ENCODE measurements at places on chromosomes 7 and 10.

DNA sequence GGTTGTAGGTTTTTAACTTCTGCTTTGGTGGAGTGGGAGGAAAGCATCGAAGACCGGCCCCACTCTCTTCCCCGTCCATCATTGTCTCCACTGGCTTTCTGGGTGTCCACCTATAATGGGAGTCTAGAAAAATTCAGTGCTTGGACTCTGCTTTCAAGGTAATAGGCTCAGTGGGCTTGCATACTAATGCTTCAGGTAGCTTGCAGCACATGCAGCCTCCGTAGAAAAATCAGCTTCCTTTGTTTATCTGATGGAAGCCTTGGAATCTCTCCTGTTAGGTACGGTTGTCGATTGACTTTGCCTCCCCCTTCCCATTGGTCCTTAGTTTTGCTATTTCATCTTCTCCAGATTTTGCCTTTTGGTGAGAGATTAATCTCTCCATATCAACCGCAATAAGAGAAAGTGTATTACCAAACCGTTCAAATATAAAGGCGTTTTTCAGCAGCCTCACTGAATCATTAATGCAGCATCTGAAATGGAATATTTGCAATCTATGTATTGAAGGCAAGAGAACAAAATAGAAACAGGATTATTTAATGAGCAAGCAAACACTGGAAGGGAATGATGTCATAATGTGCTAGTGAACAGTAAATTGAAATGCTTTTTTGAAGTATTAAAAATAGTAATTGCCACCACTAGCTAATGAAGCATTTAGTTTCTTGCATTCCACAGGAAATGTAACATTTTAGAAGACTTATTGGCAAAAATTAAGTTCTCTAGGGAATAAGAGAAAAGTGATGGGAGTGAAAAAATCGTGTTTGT lies 944 bp downstream of the AVL9 start:
- DNase-seq = no peak

DNA sequence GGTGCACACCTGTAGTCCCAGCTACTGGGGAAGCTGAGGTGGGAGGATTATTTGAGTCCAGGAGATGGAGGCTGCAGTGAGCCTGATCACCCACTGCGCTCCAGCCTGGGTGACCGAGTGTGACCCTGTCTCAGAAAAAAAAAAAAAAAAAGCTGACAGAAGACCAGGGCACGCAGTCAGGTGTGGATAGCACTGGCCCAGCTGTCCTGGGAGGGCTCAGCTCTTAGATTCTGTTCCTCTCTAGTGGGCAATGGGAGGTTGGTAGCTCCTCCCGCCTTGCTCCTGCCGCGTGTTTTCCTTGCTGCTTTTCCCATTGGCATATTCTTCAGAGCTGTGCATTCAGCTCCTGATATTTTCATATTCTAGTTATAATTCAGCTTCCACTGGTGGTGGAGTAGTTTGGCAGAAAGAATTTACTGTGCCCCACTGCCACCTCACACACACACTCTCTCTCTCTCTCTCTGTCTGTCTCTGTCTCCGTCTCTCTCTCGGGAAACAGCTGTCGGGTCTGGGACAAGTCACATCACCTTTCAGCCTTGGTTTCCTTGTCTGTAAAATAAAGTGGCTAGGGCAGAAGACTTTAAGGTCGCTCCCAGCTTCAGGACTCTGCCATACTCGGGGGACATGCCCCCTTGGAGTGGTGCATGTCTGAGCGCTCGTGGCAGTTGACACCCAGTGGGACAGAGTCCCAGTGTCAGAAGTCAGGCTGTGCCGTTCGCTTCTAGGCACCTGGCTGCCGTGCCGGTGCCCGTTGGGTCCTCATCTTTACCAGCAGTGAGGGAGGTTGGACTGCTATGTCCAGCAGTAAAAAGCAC lies 25.9 kb upstream of the ANKRD2 start:
- DNase-seq = no peak

- no peak for DNase-seq
Measured at GRCh38 chr10:118332236-118332635, 9.9 kb downstream of the FAM204A start.

- DNase-seq = no peak
Measured at GRCh38 chr7:79612022-79612421, 158.6 kb upstream of the MAGI2 start.

DNA sequence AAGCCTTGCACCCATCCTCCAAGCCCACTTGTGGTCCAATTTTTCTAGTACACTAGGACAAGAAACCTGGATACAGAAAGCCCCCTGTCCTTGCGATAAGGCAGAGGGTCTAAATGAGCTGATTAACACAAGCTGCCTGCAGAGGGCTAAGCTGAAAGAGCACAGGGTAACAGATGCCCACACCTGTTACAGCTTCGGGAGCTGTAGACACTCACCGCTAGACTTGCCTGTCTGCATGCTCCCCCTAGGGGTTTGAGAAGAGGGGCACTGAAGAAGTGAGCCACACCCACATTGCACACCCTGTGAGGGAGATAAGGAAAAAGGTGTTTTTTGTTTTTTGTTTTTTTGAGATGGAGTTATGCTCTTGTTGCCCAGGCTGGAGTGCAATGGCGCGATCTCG lies 386.5 kb upstream of the AUTS2 start:
- peak; percentile 15 for DNase-seq

DNA sequence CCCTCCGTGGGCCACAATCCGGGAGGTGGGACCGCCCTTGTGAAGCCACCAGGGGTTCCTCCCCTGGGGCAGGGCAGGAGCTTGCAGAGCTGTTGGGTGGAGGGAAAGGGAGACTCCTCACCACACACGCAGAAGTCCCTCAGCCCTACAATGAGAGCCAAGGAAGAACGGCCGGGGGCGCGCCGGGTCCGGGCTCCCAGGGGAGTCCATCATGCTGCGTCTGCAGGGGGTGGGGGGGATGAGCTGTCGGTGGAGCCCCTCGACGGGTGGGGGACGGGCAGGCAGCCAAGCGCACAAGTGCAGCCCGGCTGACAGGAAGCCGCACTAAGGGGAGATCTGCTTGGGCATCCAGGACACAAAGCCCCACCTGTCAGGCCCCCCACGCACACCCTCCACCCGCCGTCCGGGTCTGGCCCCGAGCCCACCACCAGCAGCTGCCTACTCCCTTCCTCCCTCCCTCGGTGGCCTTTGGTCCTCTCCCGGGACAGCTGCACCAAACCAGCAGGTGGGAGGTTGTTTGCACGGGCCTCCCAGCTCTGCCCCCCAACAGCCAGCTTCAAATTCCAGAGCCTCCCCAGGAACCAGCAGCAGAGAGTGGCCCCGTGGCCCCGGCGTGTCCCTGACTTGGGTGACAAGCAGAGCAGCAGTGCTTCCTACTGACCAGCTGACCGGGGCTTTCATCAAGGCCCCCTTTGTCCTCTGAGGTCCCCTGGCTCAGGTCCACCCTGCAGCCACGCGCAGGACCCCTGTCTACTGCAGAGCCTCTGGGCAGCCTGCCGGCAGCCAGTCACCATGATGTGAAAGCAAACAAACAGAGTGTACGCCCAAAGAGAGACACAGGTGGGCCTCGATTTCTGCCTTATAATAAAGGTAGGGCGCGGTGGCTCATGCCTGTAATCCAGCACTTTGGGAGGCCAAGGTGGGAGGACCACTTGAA lies 50.3 kb downstream of the HIP1 start:
- DNase-seq = peak; percentile 42

All from eye (tissue), 1 donor.